Breast epithelium (tissue), 4 donors: ENCODE measurements at places on chromosomes 5 and 9.

- no peak for DNase-seq
These were observed 466.2 kb downstream of the SPOCK1 start for GRCh38 chr5:137032929-137033328.

DNA sequence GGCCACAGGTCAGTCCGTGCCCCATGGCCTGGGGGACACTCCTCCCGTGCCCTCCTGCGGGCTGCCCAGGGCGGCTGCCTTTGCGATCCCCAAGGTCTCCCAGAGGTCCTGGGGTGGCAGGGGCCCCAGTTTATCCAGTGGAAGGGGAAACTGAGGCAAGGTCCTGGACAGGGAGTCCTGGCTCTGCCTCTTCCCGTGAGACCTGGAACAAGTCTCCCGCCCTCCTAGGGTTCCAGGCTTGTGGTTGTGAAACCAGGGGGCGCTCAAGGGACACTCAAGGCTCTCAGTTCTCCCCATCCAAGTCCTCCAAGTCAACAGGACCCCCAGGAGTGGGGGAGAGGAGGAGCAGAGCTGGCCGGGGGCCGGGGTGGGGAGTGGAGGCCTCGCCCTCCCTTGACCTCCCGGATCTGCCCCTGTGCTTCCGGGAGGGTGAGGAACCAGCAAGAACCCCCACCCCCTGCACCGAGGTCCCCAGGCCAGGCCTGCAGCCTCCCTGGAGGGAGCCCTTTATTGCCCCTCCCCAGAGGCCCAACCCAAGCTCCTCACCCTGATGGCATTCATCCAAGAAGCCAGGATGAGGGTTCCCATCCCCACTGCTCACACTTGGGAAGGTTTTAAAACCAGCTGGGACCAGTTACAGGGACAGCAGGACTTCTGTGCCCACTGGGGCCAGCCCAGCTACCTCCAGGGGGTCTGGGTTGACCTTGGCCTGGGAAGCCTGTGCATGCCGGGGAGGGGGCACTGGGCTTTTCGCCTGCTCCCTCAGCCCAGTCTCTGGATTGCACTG lies 24.7 kb upstream of the TMEM250 start:
- no peak for DNase-seq

DNA sequence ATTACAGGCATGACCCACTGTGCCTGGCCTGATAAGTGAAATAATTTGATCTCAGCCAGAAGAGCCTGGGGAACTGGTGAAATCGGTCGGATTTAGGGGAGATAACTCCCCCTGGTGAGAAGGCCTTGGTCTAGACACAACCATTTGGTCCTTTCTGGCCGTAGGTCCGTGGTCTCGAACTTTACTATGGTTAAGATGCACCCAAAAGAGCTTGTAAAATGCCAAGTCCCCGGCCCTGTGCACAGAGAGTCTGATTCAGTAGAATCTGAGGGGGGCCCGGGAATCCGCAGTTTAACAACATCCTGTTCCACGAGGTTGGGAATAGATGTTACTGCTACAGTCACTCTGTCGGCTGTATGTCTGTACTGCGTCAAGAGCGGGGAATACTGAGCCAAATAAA lies 140.7 kb downstream of the C9orf50 start:
- no peak for DNase-seq

DNA sequence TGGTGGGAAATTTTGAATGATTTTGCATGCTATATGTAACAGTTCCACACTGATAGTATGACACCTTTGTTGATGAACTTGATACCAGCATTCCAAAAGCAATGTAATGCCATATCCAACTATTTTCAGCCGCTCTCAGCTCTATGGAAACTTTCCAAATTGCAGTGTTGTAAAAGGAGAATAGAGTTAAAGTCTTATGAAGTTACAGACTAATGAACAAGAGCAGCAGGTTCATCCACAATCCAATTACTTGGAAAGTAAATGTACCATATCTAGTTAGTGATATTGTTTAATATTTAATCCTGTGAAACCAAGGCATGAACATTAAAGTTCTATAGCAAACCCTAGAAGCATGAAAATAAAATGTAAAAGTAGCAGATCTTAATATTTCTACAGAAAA lies 418.2 kb downstream of the TUSC1 start:
- no peak for DNase-seq

GRCh38 chr5:39519079-39519478 lies 94.3 kb upstream of the DAB2 start:
- no peak for DNase-seq

DNA sequence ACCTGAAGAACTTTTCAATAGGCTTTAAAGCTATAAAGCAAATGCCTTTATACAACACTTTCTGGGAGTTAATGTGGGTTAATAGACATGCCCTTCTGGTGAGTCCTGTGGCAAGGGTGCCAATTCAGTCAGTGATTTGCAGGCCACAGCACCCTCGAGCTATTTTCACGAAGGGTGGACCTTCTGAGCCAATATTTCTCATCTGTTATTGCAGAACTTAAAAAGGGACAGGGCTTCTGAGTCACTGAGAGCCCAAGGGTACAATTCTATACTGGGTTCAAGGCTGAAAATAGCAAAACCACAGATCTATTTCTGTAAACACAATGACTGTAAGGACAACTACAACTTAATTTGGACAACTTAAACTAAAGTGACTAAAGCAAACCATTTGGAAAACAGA lies 92.8 kb downstream of the GABRG2 start:
- no peak for DNase-seq
